Fibroblast of the aortic adventitia (primary cell): ENCODE measurements at places on chromosomes 7 and 10.
A peak's percentile ranks its signal among the peaks of the same experiment; 100 is the strongest.

DNA sequence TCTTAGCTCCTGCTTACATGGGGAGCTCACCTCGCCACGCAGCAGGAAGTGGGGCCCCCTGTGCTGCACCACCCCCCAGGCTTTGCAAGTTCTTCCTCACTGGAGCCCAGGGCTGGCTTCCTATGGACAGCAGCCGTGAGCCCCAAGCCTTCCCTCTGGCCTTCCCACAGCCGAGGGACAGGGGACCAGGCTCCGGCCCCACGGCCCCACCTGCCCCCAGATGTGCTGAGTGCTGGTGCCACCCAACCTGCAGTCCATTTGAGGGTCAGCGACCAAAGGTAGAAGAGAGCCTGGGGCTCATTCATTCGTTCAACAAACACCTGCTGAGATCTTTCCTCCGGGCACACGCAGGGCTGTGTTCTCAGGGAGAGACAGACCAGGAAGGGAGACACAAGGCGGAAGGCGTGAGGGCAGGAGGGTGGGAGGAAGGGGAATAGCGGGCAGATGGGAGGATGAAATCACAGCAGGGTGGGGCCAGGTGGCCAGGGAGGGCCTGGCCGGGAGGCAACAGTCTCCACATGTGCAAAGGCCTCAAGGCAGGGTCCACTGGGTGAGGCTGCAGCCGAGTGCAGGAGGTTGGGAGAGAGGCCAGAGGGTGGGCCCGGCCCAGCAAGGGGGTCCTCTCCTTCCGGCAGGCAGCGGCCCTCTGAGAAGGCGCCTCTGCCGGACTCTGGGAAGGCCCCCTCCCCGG lies 100.1 kb downstream of the FOXL3 start:
- DNase-seq, result no peak

DNA sequence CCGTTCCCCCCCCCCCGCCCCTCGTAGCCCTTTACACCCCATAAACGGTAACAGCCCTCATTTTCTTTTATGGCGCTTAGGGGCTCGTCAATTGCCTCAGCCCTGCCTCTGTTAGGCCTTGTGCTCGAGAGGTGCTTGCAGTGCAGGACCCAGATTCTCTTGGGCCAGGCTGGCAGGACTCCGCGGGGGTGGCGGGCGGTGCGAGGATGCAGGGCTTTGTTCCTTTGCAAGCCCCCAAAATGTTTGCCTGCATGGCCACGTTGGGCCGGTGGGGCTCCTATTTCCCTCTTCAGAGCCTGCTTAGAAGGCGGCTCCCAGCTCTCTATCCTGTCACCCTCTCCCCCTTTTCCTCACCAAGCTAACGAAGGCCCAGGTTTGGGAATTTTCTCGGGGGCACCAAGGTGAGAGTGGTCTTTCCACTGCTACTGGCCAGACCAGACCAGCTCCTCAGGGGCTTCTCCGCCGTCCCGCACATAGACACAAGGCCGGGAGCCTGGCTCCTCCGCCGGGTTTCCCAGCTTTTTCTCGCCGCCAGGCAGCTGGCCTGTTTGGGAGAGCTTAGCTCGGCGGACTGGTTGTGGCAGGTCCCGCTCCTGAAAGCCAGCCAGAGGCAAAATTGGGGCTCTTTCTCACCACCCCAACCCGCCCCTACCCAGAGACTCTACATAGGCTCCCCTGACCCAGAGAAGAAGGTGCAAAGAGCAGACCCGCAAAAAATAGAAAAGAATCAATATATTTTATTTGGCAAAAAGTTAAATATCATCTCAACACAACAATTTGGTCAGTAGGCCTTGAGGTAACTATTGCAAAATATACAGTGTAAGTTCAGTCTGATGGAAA lies 3.4 kb downstream of the HOXA9 start:
- DNase-seq, result no peak

DNA sequence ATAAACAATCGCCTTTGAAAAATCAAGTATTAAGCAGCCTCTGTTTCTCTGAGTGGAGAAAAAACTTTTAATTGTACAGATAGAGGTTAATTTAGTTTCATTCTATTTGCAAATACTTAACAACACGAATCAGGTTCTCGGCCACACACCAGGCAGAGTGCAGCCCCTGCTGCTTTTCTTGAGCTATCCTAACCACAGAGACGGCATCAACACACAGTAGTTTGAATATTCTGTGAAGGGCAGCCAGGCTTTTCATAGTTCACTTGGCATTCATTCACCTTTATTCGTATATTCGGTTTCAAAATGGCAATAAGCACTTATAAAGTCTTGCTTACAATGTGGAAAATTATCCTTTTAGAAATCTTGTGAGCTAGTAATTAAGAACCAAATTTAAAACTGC lies 5.7 kb downstream of the ADARB2 start:
- DNase-seq, result no peak

- no peak for DNase-seq
Measured at GRCh38 chr7:89160107-89160506, 364.6 kb upstream of the TEX47 start.

DNA sequence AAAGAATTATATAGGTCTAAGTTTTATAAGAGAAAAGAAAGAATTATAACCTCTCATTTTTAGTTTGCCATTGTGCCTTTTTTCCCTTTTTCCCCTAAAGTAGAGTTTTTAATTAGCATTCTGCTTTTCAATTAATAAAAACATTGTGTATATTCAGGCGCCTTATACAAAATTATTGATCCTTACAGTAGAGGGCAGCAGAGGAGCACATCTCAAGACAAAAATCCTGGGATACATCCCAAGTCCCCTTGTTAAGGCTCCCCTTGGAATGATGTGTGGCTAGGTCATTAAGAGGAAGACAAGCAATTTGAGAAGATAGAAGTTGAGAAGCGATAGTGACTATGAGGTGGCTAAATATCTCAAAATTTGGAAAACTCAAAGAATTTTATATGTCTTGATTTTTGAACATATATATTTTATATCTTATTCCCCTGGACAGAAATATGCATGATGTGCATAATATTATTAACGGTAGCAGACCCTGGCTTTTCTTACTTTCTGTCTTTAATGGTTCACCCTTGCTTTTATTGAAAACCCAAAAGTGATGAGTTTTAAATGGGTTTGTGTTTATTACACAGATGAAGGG lies 19.1 kb upstream of the TPK1 start:
- DNase-seq, result peak; percentile 56

DNA sequence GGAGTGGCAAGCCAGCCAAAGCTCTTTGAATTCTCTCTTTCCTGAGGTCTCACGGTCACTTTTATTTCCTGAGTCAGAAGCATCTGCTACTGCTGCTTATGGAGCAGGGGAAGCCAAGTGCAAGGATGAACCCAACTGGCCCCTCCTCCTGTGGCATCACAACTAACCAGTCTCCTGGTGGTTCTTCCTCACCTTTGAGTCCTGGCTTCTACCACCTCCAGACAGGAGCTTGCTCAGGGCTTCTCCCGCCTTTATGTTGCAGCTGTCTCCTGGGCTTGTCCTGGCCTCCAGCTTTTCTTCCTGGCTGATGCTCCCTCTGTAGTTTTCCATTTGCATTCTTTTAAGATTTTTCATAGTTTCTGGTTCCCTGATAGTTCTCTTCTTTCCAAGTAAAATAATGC lies 349.7 kb upstream of the NRP1 start:
- DNase-seq, result peak; percentile 40

- no peak for DNase-seq
Measured at GRCh38 chr10:5625992-5626777, 40.2 kb downstream of the ASB13 start.

DNA sequence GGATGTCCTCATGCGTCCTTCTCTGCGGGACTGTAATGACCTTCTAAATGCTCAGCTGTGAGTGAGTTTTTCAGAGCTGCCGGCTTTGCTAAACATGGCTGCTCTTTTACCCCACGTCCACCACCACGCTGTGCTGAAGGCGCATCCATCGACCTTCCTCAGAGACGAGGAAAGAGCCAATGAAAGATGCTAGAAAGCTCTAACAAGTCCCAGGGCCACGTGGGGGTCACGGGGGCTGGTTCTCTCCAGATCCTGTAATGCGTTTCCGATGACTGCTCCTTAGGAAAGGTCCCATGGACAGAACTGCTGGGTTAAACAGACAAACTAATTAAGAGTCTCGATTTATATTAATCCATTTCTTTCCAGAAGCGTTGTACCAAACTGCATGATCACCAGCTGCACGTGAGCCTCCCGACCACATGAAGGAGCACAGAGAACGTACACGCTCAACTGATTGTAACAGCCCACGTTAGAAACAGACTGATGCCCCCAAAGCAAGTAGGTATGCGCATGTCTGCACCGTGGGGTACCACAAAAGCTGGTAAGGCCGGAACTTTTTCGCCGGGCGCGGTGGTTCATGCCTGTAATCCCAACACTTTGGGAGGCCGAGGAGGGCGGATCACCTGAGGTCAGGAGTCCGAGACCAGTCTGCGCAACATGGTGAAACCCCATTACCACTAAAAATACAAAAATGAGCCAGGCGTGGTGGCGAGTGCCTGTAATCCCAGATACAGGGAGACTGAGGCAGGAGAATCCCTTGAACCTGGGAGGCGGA lies 109.6 kb downstream of the TCERG1L start:
- DNase-seq, result no peak

DNA sequence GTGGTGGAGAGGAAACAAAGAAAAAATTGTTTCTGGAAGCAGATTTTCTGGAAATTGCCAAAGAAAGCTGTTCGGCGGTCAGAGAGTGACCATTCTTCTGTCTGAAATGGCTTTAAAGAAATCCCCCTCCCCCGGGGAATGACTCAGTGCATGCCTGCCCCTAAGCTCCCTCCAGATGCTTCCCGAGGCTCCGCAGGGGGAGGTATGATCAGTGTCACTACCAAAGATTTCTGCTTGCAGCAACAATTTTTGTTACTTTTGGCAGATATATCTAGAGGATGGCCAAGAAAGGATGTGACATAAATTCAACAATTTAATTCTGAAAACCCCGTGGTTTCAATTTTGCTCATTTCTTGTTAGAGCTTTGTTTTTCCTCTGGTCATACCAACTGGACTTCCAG lies 163.9 kb downstream of the JCAD start:
- peak; percentile 98 for DNase-seq

DNA sequence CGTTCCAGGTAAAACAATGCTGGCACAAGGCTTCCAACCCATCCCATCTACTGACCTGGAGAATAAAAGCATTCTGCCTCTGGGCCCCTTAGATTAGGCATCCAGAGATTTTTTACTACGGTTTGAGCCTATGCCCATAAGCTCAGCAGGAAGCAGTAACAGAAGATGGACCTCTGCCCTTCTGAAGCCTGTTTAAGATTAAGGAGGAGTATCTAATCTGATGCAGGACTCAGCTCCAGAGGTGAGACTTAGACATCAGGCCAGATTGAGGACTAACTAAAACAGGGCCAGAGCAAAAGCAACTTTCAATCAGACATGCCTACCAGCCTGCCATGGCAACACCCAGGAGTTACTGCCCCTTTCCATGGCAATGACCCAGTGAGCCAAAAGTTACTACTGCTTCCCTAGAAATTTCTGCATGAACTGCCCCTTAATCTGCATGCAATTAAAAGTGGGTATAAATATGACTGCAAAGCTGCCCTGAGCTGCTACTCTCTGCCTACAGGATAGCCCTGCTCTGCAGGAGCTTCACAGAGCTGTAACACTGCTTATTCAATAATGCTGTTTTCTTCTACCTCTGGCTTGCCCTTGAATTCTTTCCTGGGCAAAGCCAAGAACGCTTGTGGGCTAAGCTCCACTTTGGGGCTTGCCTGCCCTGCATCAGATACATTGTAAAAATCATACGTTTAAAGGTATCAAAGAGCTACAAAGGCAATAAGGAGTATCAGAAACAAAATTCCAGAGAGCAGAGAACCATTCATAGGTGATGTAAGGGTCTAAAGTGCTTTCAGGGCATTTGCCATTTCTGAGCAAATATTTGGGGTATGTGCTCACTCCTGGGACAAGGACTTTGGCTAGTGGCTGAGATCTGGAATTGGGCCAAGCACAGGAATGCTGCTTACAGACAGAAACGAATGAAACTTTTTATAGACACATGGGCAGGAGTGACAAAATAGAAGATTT lies 25.0 kb upstream of the CNNM1 start:
- DNase-seq, result no peak

DNA sequence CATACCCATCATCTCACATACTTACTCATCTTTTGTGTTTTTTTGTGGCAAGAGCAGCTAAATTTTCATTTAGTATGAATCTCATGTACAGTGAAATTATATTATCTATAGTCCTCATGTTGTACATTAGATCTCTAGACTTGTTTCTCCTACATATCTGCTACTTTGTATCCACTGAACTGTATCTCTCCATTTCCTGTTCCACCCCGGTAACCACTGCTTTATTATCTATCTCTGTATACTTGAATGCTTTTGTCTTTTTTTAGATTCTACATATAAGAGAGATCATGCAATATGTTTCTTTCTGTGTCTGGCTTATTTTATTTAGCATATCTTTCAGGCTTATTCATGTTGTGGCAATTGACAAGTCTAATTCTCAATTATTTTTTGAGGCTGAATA lies 125.1 kb downstream of the ANKRD7 start:
- no peak for DNase-seq

- DNase-seq, result no peak
Measured at GRCh38 chr7:11473220-11473619, 358.8 kb downstream of the THSD7A start.

DNA sequence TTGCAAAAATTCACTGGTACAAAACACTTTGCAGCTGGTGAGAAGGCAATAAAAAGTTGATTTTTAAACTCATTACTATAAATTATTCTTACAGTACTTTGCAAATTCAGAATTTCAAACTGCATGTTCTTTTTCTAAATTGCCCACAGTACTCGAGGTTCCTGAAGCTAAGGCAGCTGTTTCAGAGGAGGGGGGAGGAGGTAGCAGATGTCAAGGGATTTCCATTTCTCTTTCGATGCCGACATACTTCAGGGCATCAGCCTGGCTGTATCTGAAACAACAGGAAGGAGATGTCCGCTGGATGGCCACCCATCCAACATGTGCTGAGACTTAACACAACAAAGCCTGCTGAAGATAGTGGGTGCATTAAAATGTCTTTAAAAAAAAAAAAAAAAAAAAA lies 76.7 kb downstream of the EZH2 start:
- DNase-seq, result no peak

GRCh38 chr10:117169480-117169879 lies 27.8 kb upstream of the KCNK18 start:
- DNase-seq, result peak; percentile 23

DNA sequence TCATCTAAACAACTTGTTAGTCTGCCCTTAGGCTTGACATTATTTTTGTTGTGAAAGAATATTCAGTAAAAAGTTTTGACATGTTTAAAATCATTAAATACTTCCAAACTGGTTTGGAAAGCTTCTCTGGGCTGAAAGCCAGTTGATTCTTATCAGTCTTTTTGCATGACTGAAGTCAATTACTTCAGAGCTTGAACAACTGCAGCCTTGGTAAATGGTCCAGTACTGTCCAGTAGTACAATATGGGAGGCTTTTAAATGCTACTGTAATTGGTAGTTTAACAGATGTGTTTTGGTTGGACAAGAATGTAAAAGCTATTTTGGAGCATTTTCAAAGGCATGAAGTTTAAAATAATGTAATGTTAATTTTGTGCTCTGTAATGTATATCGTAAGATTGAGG lies 103.4 kb downstream of the SDK1 start:
- DNase-seq, result peak; percentile 2

- DNase-seq, result no peak
Measured at GRCh38 chr7:121178869-121179497, 149.8 kb upstream of the WNT16 start.

- DNase-seq, result no peak
Measured at GRCh38 chr7:156534925-156535324, 105.6 kb upstream of the RNF32 start.
